Ecto neural progenitor cell (in vitro differentiated cells): ENCODE measurements at places on chromosomes 2 and 18.

- no peak for DNase-seq
Observed at GRCh38 chr2:98438190-98439133, 6.2 kb upstream of the INPP4A start.

DNA sequence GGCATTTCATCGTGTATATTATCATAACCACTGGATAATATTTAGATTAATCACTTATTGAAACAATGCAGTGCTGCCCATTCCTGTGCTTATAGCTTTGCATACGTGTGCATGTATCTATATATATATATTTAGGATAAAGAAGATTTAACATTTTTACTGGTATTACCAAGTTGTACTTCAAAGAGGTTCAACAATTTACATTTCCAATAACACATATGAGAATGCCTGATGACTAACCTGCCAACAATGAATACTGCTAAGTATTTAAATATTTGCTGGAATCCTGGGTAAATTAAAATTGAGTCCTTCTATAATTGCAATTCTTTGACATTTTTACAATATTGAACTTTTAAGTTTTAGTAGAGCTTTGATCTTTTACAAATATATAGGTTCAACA lies 111.4 kb downstream of the SLC39A10 start:
- DNase-seq: no peak

DNA sequence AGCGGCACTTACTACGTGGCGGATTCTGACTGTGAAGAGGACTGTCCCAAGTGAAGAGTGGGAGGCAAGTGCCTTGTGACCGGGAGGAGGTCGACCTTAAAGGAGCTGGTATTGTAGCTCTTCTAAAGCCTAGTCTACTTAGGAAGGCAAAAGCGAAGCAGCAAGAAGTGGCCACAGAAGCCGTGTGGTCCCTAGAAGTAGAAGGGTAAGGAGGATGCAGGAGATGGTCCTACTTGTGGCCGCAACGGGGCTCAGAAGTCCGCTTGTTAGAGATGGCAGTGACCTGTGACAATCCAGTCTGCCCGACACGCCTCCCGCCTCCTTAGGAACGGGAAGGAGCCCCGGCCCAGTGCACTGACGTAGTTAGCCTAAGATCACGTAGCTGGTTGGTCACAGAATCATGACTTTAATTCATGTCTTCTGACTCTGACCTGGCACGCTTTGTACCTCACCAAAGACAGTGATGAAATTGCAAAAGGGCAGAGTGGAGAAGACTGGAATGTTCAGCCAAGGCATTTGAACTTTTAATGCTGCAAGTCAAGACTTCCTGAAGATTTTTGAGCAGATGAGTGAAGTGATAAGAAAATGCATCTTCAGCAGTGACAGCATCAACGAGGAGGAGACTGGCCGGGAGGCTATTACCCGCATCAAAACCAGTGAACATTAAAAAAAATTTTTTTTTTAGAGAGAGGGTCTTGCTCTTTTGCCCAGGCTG lies 749 bp upstream of the EIF2AK3 start:
- peak; percentile 87 for DNase-seq

GRCh38 chr2:172753610-172754009 lies 18.0 kb downstream of the RAPGEF4 start:
- DNase-seq: no peak

DNA sequence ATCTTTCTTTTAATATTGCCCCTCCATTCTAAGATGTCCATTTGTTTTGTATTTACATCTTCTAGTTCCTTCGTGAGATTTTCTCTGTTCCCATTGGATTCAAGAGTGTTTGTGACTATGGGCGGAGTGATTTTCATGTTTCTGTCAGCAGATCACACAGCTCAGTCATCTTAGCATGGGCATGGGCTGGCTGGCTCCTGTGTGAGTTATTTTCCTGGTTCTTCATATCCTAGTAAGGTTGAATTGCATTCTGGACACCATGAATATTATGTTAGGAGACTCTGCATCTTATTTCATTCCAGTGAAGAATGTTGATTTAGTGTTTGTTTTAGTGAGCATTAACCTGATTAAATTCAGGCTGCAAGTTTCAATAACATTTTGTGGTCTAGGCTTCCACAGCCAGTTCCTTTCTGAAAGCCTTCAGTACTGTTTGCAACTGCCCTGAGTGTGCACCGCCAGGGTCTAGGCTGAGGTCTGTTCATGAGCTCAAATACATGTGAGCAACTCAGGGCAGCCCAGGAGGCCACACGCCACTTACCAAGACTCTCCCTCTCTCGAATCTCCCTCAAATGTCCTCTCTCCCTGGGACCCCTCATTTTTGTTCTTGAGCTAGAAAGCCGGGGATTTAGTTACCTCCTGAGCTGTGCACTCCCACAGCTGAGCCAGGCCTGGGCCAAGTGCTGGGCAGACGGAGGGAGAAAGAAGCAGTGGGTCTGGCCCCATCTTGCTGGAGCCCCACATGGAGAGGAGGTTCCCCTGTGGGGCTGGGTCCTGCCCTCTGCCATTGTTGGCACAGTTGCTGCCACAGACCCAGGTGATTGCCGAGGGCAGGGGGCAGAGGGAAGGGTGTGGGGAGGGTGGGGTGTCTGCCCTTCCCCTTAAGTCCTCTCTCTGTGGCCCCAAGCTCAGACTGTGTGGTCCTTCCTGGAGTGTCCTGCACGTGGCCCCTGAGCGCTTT lies 145.9 kb downstream of the RTP5 start:
- DNase-seq: no peak

- DNase-seq: no peak
Observed at GRCh38 chr18:23683671-23684070, 5.6 kb upstream of the LAMA3 start.

DNA sequence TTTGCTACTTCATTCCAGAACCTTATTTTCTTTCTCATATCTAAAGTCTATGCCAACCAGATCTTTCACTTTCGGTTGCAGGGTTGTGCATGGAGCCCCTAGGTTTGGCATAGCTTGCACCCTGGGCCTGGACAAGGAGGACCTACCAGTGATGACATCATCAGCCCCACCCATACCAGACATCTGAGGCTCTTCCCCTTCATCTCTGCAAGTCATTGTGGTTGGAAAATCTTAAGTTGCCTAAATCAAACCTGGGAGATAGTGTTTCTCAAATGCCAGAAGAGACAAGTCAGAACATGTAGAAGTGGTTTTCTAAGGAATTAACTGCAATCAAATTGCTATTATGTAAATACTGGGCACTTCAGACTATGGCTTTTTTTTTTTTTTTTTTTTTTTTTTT lies 363.3 kb downstream of the ZNF516 start:
- DNase-seq: no peak

- DNase-seq: peak; percentile 81
Observed at GRCh38 chr2:9205963-9206948, at the start of gene ASAP2. TSS of gene ASAP2 (plus strand) at chr2:9206812. CDS start at chr2:9207105, 293 bp downstream.

GRCh38 chr2:53182601-53183000 lies 585.0 kb upstream of the CHAC2 start:
- no peak for DNase-seq
